ENCODE measurements at places on chromosomes 5 and 9.

DNA sequence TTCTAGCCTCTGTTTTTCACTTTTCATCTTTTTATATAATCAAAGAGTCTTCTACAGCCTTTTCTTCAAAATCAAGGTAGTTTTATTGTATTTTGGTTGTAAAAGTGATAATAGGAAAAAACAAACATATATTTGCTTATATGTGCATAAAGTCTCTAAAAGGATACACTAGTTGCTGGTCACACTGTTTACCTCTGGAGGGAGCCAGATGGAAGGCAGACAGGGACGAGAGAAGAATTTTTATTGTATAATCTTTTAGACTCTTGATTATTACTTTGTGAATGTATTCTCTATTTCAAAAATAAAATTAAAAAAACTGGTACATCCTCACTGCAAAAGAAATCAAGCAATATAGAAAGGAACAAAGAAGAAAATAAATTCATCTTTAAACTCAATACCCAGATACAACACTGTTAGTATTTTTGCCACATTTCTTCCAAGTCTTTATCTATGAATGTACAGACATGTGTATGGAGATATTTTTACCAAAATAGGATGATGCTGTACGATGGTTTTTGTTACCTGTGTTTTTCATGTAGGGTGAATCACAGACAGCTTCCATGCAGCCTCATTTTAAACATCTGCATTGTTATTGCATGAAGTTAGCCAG lies 6.1 kb upstream of the RNF183 start:
- no peak for DNase-seq

DNA sequence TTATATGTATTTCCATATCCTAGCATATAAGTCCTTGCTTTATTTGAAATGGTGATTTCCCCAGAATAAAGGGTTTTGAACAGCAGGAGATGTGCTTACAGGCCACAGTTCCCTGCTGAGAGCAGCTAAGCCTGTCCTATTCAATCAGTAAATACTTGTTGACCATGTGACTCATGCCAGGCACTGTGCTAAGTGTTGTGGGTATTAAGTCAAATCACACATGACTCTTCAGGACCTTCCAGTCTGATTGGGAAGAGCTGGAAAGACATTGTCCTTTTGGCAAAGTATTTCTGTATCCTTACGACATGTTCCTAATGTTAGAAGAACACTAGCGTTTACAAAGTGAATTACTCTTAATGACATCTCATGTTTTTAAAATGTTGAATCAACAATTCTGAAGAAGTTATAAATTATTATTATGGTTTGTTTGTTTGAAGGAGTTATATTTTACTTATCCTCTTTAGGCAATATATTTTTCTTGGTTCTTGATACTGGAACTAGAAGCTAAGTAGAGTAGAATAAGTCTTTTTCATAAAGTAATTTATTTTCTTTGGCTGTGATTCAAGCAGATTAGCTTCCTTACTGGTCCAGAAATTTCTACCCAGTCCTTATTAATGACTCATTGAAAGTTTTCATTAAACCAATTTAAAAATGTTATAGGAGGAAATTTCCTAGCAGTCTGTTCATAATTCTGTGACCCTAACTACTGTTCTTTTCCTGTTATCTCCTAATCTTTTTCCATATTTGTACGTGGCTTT lies 82.1 kb downstream of the GAPVD1 start:
- DNase-seq: no peak

DNA sequence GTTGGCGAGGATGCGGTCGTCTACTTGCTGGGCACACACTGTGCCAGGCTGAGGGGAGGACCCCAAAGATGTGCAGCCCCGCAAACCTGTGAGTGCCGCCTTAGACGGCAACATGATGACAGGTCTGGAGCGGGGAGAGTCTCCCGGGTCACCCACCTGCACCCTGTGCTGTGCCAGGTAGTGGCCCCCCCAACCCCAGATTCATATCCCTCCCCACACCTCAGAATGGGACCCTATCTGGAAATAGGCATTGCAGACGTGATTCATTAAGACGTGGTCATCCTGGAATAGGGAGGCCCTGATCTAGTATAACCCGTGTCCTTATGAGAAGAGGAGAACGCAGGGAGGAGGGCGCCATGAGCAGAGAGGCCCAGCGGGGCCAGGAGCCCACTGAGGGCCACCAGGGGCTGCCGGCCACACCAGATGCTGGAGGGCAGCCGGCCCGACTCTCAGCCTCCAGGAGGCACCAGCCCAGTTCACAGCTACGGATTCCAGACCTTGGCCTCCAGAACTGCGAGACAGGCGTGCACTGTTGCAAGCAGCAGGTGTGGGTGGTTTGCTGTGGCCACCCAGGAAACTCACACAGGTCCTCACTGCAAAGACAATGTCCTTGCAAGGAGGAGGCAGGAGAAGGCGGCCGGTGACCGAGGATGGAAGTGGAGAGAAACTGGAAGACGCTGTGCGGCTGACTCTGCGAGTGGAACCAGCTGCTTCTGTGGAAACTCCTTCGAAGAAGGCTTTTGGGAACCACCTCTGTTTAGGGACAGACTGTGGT lies 131.9 kb upstream of the LPCAT1 start:
- no peak for DNase-seq

DNA sequence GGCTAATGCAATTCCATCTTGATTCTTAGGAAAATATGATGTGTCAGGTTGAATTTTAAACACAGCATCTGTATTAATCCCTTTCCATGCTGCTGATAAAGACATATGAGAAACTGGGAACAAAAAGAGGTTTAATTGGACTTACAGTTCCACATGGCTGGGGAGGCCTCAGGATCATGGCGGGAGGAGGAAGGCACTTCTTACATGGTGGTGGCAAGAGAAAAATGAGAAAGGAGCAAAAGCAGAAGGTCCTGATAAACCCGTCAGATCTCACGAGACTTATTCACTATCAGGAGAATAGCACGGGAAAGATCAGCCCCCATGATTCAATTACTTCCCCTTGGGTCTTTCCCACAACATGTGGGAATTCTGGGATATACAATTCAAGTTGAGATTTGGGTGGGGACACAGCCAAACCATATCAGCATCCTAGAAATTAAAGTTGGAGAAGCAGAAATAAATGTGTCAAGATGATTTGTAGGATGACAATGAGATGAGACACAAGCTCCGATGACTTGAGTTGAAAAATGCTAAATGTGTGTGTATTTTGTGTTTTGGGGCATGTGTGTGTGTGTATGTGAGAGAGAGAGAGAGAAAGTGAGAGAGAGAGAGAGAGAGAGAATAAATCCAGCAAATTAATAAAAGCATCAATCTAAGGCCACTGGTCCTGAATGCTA lies 48.5 kb upstream of the ANKRD55 start:
- DNase-seq: no peak

DNA sequence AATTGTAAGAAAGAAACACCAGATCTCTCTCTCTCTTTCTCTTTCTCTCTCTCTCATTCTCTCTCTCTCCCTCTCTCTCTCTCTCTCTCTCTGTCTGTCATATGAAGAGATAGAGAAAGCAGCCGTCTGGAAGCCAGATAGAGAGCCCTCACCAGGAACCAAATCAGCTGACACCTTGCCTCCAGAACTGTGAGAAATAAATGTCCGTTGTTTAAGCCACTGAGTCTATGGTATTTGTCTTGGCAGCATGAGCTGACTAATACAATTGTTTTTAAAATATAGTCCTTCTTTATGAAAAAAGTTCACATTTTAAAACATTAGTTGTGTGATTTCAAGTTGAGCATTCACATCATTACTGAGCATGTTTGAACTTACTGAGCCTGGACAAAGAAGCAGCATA lies 275.6 kb downstream of the CETN3 start:
- no peak for DNase-seq

DNA sequence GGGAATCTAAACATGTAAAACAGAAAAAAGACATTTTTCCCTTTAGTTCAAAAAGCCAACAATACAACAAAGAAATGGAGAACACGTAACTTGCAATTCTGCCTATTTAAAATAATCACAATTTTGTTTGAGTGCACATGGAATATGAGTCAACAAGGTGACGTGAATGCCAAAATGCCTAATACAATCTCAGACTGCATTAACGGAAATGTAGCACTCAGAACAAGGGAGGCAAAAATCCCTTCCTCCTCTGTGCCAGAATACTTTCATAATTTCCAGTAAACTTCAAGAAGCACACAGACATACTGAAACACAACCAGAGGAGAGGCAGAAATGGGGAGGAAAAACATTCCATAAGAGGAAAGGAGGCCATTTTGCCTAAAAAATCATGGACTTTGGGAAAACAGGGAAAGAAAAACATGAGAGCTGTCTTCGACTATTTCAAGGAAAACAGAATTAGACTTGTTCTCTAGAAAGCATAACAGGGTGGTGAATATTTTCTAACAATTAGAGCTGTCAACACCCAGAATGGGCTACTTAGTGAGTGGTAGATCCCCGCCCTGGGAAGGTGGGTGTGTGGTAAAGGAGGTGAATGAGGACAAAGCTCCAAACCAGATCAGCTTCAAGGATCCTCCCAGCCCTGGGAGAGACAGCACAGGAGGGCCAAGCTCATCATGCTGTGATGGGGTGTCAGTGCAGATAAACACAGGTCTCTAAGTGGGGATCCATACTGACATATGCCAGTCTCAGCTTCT lies 48.2 kb downstream of the ABCA1 start:
- DNase-seq: no peak

GRCh38 chr5:54769746-54770145 lies 215.6 kb downstream of the ESM1 start:
- DNase-seq: no peak

GRCh38 chr5:80097451-80097850 lies 62.3 kb downstream of the THBS4 start:
- DNase-seq: no peak

DNA sequence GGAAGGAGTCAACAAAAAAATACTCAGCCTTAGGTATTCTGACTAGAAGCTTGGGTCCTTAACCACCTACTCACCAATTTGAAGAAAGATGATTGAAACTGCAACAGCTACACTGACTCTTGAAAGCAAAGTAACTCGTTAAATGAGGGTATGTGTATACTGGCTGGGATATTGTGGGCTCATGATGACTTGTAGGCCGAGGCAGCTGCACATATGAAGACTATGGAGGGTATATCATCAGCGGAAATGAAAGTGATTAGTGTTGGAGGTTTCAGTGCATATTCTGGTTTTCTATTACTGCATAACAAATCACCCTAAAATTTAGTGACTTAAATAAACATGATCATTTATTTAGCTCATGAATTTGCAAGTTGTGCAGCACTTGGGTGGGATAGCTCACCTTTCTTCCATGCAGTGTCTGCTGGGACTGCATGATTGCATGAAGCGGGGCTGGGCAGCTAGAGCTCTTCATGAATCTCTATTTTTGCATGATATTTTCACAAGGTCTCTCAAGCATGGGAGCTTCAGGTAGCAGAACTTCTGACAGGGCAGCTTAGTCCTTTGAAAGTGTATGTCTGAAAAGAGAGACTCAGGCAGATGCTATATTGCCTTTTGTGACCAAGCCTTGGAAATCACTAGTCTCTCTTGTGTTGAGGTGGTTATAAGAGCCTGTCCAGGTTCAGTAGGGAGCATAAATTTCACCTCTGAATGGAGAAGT lies 96.1 kb upstream of the CDKN2B start:
- DNase-seq: no peak

GRCh38 chr9:119334745-119335144 lies 34.5 kb downstream of the BRINP1 start:
- no peak for DNase-seq

GRCh38 chr5:119651486-119651885 lies 22.1 kb downstream of the FAM170A start:
- DNase-seq: no peak

DNA sequence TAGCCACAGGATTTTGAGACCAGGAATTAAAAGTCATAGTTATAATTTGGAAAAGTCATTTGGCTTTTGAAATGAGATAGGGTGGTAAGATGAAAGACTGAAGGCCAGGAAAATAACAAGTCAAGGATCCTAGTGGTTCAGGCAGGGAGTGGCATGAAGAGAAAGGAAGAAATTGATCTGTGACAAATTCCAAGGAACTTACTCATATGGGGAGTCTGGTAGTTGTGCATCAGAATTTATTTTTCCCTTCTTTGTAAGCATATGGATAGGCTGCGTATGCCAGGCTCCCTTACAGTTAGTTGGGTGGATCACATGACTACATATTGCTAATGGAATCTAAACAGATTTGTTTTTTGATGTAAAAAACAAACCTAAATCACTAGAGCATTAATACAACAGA lies 21.0 kb downstream of the ISL1 start:
- DNase-seq: no peak

DNA sequence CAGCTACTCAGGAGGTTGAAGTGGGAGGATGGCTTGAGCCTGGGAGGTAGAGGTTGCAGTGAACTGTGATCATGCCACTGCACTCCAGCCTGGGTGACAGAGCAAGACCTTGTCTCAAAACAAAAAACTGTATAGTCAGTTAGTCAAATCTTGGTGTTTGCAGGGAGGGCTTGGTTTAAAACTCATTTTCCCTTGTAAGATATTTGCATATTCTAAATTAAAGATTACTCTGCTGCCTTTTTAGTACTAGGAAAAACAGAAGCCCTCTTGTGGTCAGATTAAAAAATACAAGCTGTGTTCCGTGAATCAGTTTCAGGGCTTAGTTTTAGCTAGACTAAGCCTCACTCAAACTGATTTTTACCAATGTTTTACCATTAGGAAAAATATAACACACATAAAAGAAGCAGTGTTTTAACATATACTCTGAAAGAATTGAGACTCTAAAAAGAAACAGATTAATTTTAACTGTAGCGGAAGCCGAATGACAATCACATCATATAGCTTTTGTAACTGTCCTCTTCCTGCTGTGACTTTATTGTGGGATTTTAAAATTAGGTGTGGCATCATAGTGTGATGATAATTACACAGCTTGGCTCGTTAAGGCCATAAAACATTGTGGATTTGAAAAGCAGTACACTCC lies 84.9 kb upstream of the BASP1 start:
- DNase-seq: no peak

GRCh38 chr9:22216730-22217172 lies 207.6 kb upstream of the CDKN2B start:
- DNase-seq: no peak

- peak; percentile 53 for DNase-seq
Observed at GRCh38 chr9:34381323-34381722, 4.6 kb upstream of the MYORG start.

DNA sequence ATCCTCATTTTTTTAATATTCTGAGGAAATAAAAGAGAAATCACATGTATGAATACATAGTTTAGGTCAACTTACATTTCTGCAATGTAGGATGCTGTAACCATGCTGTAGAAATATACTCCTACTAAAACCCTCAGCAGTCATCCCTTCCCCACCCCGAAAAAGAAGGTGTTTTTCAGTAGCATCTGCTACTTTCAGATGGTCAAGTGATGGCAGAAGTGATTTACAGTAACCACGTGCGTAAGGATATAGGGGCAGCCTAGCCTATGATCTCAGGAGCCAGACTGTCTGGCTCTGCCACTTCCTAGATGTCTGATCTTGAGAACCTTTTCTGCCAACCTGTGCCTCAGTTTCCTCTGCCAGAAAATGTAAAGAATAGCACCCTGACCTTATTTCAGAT lies 26.0 kb upstream of the SYK start:
- no peak for DNase-seq

DNA sequence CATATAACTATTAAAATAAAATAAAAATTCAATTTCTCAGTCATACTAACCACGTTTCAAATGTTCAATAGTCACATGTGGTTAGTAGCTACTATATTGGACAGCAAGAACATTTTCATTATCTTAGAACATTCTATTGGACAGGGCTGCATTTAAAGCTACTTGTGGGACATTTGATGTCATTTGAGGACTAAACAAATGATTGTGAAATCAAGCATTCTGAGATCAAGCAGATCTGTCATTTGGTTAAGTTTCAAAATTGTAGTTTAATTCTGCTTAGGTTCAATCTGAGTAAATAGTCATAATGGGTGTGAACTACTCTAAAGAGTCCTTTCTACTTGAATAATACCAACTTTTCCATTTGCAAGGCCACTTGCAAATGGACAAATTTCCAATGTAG lies 226.9 kb upstream of the C9orf72 start:
- DNase-seq: no peak

- DNase-seq: no peak
Observed at GRCh38 chr9:137232101-137232500, 1.4 kb downstream of the SLC34A3 start.
